ENCODE measurements at places on chromosomes 13 and 19.

DNA sequence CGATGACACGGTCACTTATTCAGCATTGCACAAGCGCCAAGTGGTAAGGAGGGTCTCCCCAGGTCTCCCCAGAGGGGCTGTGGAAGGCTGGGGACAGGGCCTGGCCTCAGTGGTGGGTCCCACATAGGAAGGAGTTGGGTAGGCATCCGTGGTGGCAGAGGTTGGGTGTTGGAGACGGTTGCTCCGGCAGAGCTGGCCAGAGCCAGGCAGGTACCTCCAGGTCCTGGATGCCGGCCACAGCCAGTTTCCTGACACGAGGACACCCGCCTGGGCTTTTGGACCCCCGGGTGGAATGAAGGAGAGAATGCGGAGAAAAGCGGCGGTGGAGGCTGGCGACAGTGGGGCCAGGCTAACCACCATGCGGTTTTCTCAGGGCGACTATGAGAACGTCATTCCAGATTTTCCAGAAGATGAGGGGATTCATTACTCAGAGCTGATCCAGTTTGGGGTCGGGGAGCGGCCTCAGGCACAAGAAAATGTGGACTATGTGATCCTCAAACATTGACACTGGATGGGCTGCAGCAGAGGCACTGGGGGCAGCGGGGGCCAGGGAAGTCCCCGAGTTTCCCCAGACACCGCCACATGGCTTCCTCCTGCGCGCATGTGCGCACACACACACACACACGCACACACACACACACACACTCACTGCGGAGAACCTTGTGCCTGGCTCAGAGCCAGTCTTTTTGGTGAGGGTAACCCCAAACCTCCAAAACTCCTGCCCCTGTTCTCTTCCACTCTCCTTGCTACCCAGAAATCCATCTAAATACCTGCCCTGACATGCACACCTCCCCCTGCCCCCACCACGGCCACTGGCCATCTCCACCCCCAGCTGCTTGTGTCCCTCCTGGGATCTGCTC lies 1.3 kb upstream of the FFAR1 start:
- peak; percentile 62 for DNase-seq

- DNase-seq, result no peak
Measured at GRCh38 chr13:20882206-20882605, 20.3 kb downstream of the XPO4 start.

GRCh38 chr13:99199541-99200431 lies 868 bp upstream of the UBAC2 start:
- DNase-seq, result no peak

DNA sequence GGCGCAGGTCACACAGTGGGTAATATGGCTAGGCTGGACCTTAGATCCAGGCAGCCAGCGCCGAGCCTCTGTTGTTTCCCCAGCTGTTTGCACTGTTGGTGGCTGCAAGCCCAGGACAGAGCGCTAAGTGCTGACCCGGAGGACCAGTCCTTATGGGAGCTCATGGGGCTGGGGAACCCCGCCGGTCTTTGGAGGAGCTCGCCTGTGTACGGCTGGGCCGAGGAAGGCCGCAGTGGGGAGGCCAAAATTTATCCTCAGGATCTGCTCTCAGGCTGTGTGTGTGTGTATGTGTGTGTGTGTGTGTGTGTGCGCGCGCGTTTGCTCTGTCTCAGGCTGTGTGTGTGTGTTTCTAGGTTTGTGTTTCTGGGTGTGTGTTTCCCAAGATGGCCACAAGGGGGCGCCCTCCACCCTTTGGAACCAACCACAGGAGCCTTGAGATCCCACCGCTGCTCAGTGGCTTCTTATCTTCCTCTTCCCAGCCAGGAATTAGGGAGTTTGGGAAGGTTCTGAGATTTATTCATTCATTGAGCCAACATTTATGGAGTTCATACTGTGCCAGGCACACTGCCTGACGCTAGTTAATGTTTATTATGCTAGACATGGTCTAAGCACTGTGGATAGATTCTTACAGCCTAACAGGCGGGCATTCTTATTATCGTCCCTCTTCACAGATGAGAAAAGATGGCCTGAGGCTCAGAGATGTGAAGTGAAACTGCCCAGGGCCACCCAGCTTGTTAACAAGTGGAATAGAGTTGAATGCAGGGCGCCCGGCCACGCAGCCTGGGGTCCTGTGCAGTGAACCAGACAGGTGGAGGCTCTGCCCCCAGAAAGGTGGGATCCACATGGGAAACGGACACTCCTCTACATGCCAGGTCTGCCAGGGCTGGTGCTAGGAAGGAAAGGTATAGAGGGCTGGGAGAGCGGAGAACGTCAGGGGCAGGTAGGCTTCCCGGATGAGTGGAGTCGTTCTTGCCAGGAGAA lies 13.0 kb downstream of the PGLYRP1 start:
- DNase-seq, result peak; percentile 51
